ENCODE measurements at places on chromosomes 7 and 10. TPM values are rescaled to one million over a fixed set of nuclear protein-coding genes. Genes with fewer than 3 reads are reported as not detected.

Gene MINPP1
- total RNA-seq = 16.9 TPM

DNA sequence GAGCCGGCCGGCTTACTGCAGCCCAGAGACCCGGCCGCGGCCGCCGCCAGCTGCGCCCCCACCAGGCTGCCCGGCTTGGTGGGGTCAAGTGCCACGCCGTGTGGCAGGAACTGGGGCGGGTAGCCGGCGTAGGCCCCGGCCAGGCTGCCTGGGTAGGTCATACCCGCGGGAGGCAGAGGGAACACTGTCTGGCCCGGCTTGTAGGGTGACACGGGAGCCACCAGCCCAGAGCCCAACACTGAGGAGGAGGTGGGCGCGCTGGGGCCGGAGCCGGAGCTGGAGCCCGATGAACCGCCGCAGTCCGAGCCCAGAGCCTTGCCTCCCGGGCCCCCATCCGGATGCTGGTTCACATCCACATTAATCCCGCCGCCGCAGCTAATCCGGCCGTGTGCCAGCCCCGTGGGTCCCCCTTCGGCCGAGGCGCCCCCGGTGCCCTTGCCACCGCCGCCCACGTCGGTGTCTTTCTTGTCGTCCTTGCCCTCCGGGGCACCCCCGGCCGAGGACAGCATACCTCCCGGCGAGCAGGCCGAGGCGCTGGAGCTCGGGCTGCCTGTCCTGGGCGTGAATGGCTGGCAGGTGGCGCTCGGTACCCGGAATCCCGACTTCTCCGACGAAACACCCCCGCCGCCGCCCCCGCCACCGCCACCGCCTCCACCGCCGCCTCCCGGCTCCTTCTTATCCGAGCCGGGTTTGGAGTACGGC is 2.0 kb downstream of the ZNF503 start:
- peak overlapping the region; percentile 100 for H3K27ac ChIP-seq
- H3K27me3 ChIP-seq = 0 out of 2 replicates have a peak, but pooled peaks cover 3% of the 10 kb centered on the region
- H3K4me3 ChIP-seq = peak overlapping the region; percentile 99
- DNase-seq = peak; percentile 69
- peaks cover 27% of the 10 kb centered on the region for H3K36me3 ChIP-seq
- H3K4me1 ChIP-seq = peaks cover 13% of the 10 kb centered on the region

Gene SLC26A5
- total RNA-seq = not detected

Gene MKX
- total RNA-seq = 0.28 TPM

DNA sequence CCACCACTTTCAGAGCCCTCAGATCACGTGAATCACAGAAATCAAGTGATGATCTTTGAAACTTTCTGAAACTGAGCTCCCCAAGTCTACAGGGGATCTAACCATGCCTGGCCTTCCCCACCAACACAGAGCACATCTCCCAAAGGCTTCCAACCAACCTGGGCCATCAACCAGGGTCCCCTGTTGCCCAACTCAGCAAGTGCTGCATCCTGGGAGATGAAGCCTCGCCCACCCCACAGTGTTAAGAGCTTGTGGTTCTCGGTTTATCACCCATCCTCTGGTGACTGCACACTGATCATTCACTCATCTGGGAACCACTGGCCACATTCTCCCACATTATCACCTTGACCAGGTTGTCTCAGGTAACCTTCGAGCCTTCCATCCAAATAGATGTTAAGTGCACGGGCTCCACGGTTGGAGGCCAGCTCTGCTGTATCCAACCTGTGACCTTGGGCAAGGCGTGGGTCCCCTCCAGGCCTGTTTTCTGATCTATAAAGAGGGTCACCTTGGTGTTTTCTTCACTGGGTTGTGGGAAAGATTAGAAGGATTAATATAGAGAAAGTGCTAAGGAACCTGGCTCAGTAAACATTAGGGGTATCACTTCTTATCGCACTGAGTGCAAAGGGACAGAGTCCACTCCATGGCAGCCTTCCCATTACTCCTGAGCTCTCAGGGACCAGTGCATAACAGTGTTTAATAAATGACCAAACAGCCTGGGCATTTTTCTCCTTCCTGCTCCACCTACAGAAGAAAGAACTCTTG is 3.6 kb downstream of the ZNF488 start:
- H3K4me1 ChIP-seq = peaks cover 2% of the 10 kb centered on the region
- no peak overlapping the region for H3K27ac ChIP-seq
- DNase-seq = no peak

Gene SFMBT2
- 1.1 TPM for total RNA-seq

DNA sequence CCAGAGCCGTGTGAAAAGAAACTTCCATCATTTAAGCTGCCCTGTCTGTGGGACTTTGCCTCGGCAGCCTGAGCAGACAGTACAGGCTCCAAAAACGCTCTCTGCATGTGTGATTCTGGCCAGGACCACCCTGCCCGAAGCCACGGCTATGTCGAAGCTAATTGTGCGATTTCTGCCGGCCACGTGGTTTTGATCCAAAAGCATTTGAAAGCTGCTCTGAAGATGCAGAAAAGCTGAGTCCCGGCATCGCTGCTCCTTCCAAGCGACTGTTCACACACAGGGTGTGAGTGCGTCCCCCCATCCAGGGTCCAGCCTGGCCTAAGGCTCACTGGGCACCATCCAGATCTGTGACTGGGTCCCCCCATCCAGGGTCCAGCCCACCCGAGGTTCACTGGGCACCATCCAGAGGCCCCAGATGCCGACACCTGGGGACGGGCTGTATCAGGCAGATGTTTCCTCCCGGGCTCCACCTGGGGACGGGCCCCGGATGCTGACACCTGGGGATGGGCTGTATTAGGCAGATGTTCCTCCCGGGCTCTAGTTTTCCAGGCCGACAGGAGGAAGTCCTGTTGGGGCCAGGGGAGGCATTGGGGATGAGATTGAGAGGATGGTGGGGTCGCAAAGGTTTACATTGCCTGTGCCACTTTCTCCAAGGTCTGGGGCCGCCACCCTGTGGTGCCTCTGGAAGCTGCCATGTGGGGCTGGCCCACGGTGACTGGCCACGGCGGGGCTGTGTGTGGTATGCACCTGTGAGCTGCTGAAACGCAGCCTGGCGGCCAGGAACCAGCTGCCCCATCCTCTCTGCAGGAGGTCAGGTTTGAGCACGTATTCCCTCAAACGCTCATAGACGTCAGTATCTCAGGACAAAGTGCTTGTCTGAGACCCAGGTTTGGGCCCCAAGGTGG is 527.4 kb downstream of the DNAJB6 start:
- no peak overlapping the region for H3K27ac ChIP-seq
- no peaks in the 10 kb centered on the region for H3K36me3 ChIP-seq
- no peak for DNase-seq
- H3K4me1 ChIP-seq = no peaks in the 10 kb centered on the region

Gene GNGT1
- total RNA-seq = not detected

GRCh38 chr7:18831943-18832342 is 285.5 kb downstream of the TWIST1 start:
- no peak overlapping the region for H3K27ac ChIP-seq
- no peaks in the 10 kb centered on the region for H3K36me3 ChIP-seq
- no peak for DNase-seq
- H3K27me3 ChIP-seq = no peaks in the 10 kb centered on the region
- no peak overlapping the region for H3K4me3 ChIP-seq

Gene OR6V1
- total RNA-seq = not detected

Gene ZNF107
- 3.6 TPM for total RNA-seq

Gene MSS51
- 1.1 TPM for total RNA-seq

DNA sequence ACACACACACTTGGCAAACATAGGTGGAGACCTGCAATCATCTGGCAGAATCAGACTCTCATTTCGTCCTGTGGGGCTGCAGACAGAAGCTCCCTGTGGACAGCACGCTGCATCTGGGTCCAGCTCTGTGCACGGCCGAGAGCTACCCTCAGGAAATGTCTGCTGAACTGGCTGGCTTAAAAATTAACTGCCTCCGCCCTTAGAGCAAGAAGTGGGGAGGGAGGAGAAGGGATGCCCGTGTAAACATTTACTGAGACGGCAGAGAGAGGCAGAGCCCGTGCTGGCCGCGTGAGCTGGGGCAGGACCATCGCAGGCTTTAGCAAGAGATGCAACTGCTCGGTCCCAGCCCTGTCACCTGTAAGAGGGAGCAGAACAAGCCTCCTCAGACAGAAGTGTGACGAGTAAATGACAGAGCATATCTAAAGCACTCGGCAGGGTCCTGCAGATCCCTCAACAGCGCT is 81.8 kb downstream of the TNS3 start:
- peaks cover 46% of the 10 kb centered on the region for H3K4me1 ChIP-seq
- DNase-seq = no peak
- no peak overlapping the region for H3K27ac ChIP-seq
- H3K4me3 ChIP-seq = no peak overlapping the region

DNA sequence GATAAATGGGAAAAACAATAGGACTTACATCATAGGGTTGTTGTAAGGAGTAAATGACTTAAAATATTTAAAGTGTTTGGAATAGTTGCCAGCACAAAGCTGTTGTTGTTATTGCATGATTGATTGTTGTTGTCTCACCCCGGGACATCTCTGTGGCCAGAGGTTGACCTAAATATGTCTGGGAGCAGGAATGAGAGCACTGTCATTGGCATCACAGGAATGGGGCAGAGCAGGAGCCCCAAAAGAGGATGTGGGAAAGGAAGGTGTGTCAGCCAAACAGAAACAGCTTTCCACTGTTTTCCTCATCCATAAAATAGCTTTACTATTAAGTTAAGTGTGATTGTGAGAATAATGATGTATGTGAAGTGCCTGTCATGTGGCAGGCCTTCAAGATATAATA is 121.6 kb downstream of the TMEM168 start:
- H3K27me3 ChIP-seq = no peaks in the 10 kb centered on the region
- H3K4me1 ChIP-seq = no peaks in the 10 kb centered on the region
- DNase-seq = no peak
- no peak overlapping the region for H3K27ac ChIP-seq

Gene PRPF18
- total RNA-seq = 10.0 TPM

DNA sequence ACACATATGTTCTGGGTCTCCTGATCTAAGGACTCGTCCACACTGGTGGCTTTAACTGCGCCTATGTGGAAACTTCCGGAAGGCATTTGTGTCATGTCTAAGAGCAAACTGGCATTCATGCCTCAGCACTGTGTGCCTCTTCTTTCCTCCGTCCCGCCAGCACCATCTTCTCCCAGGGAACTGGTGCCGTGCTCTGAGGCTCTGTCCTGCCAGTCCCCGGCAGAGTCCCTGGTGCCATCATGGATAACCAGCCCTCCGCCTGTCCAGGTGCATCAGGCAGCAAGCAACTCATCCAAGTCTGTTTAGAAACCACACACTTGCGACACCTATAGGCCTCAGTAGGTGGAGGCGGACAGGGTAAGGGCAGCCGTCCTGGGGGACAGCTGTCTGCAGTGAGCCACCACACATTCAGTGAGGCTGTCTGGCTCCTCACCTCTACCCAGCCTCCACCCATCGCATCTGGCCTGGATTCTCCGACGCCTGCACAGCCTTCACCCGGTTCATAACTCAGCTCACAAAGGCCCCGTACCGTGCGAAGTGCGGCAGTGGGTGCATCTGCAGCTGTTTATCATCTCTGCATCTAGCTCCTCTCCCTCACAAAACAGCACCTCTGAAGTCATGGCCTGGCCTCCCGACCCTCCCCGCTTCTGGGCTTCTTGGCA is 162.7 kb downstream of the DIP2C start:
- H3K36me3 ChIP-seq = 0 out of 2 replicates have a peak, but pooled peaks cover 2% of the 10 kb centered on the region
- no peak for DNase-seq

GRCh38 chr10:34729619-34730018 is 85.5 kb downstream of the PARD3 start:
- peaks cover 8% of the 10 kb centered on the region for H3K4me1 ChIP-seq
- no peaks in the 10 kb centered on the region for H3K36me3 ChIP-seq
- DNase-seq = no peak
- no peak overlapping the region for H3K27ac ChIP-seq

Gene FAM180A
- total RNA-seq = 1.4 TPM

DNA sequence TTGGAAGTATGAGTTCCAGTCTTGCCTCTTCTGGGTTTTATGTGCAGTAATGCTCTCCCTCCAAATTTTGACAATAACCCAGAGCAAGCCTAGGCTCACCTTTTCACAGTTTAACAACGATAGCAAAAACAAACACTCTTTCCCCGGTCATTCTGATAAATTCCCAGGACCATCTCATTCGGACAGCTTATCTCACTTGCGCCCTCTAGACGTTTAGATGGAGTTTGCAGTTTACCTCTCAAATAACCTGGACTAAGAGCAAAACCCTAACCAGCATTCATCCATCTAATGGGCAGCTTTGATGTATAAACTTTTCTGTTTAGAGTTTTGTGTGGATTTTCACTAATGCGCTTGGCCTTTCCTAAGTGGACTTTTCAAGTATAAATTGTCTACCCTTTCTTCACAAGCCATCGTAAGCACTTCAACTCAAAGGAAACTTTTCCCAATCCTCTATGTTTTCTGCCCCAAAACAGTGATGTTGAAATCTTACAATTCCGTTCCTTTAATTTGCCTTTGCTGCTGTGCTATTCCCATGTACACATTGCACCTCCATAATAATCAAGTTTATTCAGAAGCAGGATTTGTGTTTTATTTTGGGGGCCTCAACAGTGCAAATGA is 114.9 kb downstream of the HDAC9 start:
- H3K27ac ChIP-seq = no peak overlapping the region
- peaks cover 1% of the 10 kb centered on the region for H3K4me1 ChIP-seq
- DNase-seq = peak; percentile 28
- no peaks in the 10 kb centered on the region for H3K27me3 ChIP-seq
- H3K36me3 ChIP-seq = no peaks in the 10 kb centered on the region

DNA sequence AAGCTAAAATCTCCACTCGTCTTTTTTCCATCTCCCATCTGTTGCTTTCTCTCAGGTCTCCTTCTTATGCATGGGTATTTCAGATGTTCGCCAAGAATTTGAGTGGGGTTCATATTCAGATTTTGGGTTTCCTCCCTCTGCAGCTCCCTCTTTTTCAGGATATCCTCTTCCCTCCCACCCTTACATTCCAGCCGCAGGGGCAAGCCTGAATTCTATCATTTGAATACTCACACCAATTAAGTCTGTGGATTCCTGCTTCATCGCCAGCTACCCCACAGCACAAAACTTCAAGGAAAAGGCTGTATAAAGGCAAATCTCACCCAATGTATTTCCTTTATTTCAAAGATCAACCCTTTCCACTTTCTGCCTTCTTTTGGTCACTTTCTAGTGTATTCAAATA is 41.6 kb upstream of the FOXI2 start:
- H3K4me1 ChIP-seq = no peaks in the 10 kb centered on the region
- H3K4me3 ChIP-seq = no peak overlapping the region
- H3K27ac ChIP-seq = no peak overlapping the region
- no peaks in the 10 kb centered on the region for H3K27me3 ChIP-seq

GRCh38 chr7:86969865-86970264 is 89.6 kb downstream of the ELAPOR2 start:
- H3K36me3 ChIP-seq = no peaks in the 10 kb centered on the region
- no peak overlapping the region for H3K4me3 ChIP-seq
- no peaks in the 10 kb centered on the region for H3K4me1 ChIP-seq
- H3K27ac ChIP-seq = no peak overlapping the region
- no peak for DNase-seq

DNA sequence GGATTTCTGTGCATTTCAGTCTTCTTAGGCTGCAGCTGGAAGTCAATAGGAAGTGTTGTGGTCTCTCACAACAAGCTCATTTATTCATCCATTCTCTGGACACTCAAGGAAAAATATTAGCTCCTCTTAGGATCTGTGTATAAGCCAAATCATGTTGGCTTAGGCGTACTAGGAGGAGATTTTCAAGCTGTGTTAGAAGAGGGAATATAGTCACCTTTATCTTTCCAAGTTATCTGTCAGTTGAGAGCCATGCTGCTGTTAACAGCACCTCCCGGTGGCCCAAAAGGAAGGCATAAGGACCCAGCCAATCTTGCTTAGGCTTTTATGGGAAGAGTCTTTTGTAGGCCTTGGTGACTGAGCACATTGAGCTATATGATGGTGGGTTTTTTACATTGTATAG is 220.0 kb downstream of the LRMDA start:
- H3K4me1 ChIP-seq = no peaks in the 10 kb centered on the region
- no peaks in the 10 kb centered on the region for H3K36me3 ChIP-seq
- no peak overlapping the region for H3K27ac ChIP-seq
- H3K4me3 ChIP-seq = no peak overlapping the region
- no peak for DNase-seq

Gene RAPGEF5
- 0.28 TPM for total RNA-seq

Gene CBLL1
- 15.6 TPM for total RNA-seq
